PC-9 (cell line): ENCODE measurements at places on chromosomes 1 and 21. TPM values are rescaled to one million over a fixed set of nuclear protein-coding genes. Genes with fewer than 3 reads are reported as not detected.

Gene AGBL4
- not detected in 2 replicates for total RNA-seq

DNA sequence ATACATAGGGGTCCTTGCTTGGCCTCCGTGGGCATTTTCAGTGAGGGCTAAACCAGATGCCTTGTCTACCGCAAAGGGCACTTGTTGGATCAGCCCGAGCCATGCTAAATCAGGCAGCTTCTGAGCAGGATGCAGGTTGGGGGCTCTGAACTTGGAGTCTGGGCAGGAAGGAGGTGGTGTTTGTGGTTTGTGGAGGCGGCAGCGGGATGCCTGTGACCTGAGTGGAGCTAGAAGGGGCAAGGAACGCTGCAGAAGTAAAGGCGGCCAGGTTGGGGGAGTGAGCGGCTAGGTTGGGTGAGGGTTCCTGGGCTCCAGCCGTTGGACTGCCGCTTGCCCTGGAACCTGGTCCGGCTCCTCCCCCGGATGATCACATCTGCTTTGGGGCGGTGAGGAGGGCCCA is 183.9 kb downstream of the CAMTA1 start:
- no peak for DNase-seq

DNA sequence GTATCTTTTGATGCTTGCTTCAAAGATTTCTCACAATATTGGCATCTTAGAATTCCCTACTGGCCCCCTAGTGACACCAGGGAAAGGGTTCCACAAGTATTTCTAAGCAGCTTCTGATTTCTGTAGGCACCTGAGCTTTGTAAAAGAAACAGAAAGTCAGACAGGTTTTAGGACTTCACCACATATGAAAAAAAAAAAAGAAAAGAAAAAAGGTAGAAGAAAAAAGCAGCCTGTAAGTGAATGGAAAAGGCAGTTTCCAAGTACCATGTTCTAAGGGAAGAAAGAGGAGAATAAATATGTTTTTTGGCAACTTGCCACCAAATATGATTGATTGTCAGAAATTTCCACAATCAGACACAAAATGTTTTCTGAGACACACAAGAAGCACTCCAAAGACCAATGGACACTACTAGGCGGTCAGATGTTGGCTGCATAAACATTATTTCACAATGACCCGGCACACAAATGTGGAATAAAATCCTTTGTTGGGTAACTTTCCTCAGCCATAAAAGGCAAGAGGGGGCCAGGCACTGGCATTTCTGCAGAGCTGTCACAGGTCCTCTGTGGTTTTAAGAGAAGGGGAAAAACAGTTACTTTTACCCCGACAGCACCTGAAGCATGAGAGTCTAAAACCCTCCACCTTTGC is 12.7 kb upstream of the CPLANE2 start:
- no peak for DNase-seq

DNA sequence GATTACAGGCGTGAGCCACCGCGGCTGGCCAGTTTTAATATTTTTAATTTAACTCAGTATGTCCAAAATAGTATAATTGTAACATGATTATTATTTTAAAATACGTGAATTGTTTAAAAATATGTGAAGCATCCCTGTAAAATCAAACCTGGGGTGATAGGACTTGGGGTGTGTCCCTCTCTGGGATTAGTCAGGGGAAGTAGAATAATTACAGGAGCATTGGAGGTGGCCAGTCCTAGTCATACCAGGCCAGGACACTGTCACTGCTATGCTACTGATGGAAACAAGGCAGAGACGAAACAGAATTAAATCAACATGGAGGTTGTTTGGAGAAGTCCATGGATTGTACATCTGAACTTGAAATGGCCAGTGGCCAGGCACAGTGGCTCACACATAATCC is 16.8 kb downstream of the SZRD1 start:
- no peak for DNase-seq

DNA sequence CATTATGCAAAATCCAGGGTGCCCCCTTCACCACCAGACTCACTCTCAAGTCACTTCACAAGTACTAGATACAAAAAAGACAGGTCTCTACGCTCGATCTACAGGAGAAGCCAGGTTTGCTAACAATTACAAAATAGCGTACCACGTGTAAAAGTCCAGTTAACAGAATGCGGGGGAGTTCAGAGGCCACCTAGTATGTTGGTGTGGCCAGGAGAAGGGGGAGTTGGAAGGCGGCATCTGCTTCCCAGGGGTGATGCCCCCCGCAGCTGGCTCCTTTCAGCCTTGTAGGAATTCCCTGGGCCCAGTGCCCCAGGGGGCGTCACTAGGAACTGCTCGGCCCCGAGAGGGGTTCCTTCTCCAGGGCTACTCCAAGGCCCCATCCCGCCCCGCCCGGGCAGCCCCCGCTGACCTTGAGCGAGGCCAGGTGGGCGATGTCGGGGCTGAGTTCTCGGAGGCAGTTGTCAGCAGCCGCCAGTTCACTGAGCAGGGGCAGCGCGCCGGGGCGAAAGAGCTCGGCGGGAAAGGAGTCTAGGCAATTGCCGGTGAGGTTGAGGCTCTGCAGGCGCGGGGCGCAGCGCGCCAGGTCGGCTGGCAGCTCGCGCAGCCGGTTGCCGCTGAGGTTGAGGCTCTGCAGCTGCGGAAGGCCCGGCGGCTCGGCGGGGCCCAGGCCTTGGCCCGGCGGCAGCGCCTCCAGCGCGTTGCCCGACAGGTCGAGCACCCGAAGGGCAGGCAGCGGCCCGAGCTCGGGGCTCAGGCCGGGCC is 664 bp downstream of the LRRC47 start:
- DNase-seq = no peak

- DNase-seq = no peak
Observed at GRCh38 chr1:180179162-180179957, 24.7 kb downstream of the QSOX1 start.

DNA sequence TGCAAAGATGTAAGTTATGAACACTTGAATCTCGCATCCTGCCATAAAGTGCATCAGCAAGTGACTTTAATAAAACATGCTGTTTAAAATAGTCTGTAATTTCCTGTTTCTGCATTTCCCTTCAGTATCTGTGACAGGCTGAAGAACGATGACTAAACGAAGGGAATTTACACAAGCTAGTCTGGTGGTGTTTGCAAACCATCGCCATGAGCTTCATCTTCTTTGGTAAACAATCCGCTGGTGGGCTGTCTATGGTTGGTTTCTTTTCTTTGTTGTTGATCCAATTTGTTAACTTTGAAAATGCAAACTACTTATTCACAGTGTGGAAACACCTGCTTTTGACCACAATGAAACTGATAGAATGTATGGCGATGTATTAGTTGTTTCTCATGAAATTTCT is 13.9 kb downstream of the SERTAD4 start:
- no peak for DNase-seq

- DNase-seq = no peak
Observed at GRCh38 chr1:246166841-246167240, 340.2 kb downstream of the SMYD3 start.

DNA sequence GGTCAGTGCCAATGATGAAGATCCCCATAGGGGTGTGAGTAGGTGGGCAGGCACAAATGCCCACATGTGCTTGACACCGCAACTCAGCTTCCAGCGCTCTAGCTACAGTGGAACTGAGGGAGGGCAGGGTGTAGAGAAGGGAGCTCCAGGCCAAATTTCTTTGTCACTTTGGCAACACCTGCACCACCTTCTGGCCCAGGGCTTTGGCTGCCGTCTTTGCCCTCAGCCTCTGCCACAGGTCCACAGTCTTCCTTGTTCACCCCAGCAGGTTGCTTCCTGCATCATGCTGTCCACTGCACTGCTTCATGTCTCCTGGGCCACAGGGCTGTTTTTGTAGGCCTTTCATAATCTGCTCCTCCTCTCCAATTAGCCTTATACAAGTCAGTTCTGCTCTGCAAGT is 20.4 kb upstream of the FMOD start:
- no peak for DNase-seq

Gene TAF5L
- 12.1 and 16.4 TPM in 2 replicates for total RNA-seq

DNA sequence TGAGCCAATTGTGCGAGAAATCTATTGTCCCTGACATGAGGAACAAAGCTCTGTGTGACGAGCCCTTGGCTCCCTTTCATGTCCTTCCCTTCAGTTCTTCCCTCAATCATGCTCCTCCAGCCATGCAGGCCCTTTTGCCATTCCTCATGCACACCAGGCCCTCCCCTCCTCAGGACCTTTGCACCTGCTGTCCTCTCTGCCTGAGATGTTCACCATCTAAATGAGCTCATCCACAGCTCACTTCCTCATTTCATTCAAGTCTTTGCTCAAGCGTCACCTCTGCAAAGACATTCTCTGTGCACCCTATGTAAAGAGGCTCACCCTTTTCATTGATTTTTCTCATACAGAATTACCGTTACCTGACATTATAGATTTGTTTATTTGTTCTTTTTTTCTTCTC is 43.7 kb downstream of the C8B start:
- DNase-seq = no peak

Gene PCP4
- not detected in 2 replicates for total RNA-seq

GRCh38 chr1:39422614-39423013 is 68.8 kb upstream of the BMP8A start:
- no peak for DNase-seq

- DNase-seq = no peak
Observed at GRCh38 chr1:224901087-224901810, 28.2 kb upstream of the DNAH14 start.

DNA sequence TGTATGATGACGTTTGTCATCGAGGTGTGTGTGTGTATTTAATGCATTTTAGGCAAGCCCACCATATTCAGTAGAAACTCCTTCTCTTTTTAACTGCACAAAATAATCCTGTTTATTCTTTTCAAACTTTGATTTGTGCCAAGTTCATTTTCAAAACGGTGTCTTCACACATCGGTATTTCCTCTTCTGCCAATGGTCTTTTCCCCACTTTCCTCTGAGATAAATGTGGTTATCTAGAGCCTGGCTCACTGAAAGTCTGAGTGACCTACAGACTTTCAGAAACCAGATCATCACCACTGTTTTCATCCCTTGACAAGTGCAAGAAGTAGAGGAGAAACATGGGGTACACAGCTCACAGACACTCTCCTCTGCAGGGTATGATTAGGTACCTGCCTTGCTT is 69.4 kb downstream of the GPATCH2 start:
- DNase-seq = no peak

DNA sequence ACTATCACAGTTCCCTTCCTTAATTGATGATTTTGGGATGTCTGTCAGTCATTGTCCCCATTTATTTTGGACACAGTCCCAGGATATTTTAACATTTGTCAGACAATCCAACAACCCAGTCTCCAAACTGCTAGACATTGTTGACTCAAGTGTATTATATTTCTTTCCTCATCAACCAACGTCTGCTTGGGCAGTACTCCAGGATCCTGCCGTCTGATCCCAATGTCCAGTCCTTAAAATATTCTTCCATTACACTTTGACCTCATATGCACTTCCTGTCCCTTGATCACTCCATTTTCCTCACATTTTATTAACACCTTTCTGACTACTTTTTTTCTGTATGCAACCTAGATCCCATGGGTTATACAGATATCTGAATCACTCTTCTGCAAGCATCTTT is 39.8 kb upstream of the KIAA0040 start:
- no peak for DNase-seq

DNA sequence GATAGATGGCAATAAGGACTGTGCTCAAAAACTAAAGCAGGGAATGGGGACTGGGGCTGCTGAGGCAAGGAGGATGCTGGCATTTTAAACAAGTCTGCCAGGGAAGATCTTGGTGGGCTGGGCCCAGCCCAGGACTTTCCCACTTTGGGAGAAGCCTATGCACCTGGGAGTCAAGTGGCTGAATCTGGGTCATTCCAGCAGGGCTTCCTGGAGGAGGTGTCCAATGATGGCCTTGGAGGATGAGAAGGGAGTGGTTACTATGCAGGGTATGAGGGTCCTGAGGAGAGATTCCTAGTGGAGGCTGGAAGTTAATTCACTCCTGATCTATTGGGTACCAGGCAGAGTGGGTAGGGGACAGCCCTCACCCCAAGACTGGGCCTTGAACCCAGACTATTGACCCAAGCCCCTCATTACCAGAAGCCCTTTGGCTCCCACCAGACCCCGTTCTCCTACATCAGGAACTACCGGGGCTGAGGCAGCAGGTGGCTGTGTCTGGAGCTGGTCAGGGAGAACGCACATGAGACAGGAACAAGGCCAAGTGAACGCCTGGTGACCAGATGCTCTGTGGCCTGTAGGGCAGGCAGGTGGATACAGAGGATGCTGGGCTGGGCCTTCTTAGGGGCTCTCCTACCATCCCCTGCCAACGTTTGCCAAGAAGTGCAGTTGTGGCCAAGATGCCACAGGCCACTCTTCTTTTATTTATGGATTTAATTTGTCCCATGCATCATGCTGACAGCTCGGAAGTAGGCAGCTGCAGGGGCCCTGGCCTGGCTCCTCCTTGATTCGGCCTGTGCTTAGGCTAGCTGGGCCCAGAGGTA is 18.3 kb upstream of the LRP8 start:
- no peak for DNase-seq

GRCh38 chr21:31922881-31923280 is 50.1 kb downstream of the HUNK start:
- no peak for DNase-seq

DNA sequence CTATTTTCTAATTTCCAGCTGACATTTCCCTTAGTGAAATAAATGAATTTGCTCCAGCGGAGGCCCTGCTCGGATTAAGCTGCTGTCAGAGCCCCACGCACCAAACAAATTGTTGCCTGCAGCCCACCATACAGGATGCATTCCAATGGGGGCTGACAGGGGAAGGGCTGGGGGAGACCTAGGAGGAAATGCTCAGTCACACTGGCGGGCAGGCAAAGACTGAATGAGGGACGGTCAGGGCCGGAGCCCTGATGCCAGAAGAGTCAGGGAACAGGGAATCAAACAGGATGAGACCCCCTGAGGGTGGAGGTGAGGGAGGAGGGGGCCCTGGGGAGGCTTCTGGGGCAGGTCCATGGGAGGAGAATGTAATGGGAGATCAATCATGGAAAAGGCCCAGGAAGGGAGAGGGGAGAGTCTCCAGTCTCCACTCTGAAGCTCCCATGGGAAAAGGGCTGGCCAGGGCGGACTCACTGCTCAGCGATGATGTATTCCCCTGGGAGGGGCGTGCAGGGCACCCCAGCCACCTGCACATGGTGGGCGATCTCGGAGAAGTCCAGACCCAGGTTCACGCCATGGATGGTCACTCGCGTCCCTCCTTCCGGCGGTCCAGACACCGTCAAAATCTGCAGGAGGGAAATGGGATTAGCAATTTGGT is 149.4 kb upstream of the CD34 start:
- DNase-seq = no peak
